Activated CD4-positive, alpha-beta T cell treated with anti-CD3 and anti-CD28 coated beads for 24 hours (primary cell): ENCODE measurements at places on chromosomes 6 and 20.

- DNase-seq = no peak
Observed at GRCh38 chr6:150537893-150538292, 61.8 kb upstream of the PLEKHG1 start.

GRCh38 chr20:44221368-44221954, 10.9 kb upstream of the OSER1 start:
- no peak for DNase-seq

GRCh38 chr6:43115365-43115764, 39.3 kb downstream of the PTK7 start:
- no peak for DNase-seq

DNA sequence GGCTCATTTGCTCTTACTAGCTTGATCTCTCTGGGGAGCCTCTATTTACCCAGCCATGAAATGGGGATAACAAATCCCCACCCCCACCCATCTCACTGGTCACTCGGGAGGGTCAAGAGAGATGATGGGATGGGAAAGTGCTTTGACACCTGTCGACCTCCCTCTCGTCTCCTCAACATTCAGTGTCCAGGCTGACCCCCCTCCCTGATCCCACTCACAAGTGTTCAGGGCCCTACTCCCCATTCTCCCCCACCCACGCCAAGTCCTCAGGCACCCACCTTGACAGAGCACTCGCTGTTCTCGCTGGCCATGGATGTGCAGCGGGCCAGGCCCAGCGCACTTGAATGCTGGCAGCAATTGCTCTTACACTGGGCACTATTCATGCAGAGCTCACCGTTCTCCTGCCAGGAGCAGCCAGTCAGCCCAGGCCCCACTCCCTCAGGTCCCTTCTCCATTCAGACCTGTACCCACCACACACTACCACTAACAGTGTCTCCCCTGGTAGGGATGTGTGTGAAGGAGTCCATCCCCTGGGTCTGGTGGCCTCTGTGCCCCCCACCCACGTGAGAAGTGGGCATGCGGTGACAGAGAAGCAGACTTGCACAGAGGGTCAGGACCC, 1.6 kb downstream of the CLPS start:
- DNase-seq = no peak

DNA sequence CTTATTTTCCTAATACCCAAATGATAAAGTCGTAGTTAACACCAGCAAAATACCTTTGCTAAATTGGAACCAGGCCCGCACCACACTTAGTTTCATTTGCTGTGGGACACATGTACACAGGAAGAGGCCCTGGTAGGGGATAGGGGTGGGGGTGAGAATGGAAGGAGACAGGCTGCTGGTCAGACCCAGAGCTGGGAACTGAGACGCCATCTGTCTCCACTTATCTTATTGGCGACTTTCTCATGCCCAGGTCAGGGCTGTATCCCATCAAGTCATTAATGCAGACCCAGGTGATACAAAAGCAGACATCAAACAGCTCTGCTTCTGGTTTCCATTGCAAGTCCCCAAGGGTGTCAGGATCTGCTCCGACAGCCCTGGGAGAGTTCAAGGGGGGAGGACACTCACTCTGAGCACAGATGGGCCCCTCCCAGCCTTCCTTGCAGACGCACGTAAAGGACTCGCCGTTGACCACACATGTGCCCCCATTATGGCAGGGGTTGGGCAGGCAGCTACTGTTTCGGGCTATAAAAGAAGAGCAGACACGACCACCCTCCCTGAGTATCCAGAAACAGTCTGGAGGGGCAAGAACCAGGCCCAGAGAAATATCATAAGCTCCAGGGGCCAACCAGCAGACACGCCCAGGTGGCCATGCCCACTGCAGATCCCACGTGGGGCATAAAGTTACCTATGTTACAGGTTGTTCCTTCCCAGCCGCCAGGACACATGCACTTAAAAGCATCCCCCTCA, 29.2 kb downstream of the JAG1 start:
- DNase-seq = no peak

DNA sequence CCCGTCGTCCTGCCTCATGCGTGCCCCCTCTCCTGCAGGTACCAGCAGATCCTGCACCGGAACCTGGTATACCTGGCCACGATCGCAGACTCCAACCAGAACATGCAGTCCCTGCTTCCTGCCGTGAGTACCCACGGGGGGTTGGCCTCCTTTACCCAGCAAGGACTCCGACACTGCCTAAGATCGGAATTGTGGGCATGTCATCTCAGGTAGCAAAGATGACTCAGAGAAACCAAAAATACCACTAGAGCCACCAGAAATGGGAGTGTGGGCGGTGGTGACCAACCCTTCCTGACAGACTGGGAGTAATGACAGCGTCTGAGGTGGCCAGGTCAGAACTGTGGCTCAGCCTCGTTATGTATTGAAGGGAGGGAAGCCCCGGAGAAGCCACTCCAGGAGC, 16.3 kb downstream of the SS18L1 start:
- peak; percentile 44 for DNase-seq

- no peak for DNase-seq
Observed at GRCh38 chr6:6005051-6006005, 1.4 kb downstream of the NRN1 start.

DNA sequence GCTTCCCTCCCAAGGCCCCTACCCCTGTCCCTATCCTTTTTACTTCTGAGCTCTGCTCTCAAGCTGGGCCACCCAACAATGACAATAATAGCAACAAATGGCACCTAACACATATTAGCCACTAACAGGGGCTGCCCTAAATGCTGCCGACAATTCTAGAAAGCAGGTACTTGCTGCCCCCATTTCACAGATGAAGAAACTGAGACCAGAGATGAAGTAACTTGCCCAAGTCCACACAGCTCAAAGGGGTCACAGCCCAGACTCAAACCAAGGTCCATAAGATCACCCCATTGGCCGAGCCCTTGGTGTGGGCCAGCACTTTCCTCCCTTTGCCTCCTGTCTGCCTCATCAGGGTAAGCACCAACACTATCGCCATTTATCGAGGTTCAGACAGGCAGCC, 12.0 kb downstream of the BNIP5 start:
- DNase-seq = no peak

DNA sequence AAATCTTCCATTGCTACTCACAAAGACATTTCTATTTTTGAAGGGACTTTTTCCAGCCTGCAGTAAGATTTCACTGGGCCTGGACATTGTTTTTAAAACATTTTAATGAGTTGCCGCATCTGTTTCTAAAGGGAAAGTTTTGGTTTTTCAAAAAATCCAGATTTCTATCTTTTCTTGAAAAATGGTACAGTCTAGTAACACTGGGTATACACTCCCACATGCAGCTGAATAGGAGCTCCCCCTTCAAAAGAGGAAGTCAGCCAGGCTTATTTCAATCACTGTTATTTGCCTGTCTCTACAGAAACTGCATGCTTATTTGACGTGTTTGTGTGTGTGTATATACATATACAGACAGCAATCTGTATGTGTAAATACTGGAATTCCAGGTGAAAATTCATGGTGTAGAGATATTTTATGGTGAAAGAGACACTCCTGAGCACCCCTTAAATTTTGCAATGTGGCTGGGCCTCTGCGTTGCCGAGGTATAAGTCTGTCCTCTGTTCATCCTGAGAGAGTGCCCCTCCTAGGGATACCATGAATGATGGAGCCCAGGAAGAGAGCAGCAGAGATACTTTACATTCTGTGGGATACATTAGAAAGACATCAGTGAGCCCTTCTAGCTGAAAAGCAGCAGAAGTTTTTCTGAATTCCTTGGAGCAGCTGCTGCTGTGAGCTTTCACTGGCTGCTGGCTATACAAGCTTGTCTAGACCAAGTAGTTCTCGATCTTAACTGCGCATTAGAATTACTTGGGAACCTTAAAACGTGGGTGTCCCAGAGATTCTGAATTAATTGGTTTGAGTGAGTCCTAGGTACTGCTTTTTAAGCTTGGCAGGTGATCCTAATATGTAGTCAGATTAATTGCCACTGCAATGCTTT, 12.0 kb upstream of the ABRACL start:
- no peak for DNase-seq

DNA sequence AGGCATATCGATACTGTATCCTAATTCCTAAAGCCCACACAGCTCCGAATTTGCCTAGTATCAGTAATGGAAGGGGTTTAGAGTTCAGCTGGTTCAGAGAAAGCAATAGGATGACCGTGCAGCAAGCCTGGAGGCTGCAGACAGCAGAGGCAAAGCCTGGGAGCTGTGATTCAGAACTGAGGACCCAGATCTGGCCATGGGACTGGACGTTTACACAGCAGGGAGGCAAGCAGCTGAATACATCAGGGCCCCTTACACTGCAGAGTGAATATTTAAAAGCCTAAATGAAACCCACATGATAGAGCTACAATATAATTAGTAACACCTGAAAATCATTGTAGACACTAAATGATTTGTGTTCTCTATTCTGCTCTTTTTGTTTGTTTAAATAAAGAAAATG, 38.0 kb downstream of the ELOVL2 start:
- DNase-seq = no peak

DNA sequence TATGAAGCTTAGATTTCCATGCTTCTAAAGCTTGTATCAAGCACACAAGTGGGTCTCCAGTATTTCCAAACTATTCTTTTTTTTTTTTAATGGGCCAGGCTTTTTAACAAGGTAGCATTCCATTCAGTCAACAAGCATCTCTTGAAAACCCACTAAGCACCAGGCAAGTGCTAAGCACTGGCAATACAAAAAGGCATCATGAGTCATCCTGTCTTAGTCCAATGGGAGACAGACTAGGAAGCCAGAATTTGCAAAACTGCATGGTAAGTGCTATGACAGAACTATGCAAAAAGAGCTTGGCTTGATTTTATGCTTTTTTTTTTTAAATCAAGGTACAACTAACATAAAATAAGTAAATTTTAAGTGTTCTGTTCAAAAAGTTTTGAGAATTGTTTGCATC, 109.3 kb upstream of the DST start:
- no peak for DNase-seq

DNA sequence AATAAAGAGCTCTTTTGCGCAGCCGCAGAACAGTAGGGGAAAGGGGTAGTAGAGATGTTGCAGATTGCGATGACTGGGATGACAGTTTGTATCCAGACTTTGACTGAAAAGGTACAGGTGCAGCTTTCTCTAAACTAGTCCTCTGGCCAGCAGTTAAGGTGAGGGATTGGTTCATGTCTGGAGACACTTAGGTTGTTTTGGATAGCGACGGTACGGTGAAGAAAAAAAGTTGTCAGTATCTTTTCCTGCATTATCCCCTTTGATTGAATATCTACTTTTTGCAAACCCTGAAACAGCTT, 537 bp downstream of the PRR3 start:
- no peak for DNase-seq

GRCh38 chr6:147157930-147158329, 46.3 kb upstream of the STXBP5 start:
- DNase-seq = no peak
